ENCODE measurements at places on chromosomes 12 and 14.
A peak's percentile ranks its signal among the peaks of the same experiment; 100 is the strongest.

DNA sequence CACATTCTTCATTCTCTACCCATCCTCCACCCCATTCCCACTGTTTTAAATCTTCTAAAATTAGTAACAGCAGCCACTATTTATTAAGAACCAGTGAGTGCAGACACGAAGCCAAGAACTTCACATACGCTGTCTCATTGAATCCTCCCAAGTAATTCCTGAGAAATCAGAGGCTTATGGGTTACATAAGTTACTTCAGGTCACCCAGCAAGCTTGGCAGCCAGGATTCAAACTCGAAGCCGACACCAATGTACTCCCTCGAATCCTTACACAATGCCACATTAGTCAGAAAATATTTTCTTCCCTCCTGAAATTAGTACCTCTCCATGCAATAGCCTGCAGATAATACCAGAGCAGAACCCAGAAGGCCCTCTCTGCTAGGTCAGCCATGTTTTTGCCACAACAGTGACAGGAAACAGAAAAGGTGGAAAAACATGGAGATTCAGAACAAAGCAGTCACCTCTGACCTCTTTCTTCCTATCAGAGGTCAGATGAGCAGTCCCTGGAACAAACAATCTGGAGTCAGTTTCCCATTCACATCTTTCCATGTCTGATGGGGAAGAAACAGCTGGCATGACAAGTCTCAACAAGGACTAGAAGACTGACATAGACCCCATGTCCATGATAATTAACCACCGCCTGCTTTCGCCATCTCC, 16.4 kb downstream of the NID2 start:
- DNase-seq: no peak

- no peak for DNase-seq
Observed at GRCh38 chr14:94615254-94615653, 3.1 kb downstream of the SERPINA3 start.

GRCh38 chr14:73311708-73312030, 74.4 kb downstream of the PAPLN start:
- DNase-seq: no peak

- no peak for DNase-seq
Observed at GRCh38 chr12:107091989-107092641, 1.2 kb downstream of the CRY1 start.

DNA sequence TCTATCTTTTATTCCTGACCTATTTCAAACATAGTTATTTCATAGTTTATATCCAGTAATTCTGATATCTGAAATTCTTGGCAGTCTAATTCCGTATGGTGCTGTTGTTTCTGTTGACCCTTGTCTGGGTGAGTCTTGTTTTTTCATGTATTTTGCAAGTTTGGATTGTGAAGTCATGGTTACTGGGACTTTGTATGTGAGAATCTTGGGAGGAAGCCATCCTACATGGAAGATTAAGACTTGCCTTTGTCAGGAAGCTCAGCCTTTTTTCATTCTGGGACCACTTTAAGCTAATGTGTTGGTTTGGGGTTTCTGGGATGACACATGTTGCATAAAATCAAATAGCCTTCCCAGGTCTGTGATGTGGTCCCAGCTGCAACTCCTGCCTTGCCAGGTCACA, 191.6 kb upstream of the E2F7 start:
- DNase-seq: no peak

DNA sequence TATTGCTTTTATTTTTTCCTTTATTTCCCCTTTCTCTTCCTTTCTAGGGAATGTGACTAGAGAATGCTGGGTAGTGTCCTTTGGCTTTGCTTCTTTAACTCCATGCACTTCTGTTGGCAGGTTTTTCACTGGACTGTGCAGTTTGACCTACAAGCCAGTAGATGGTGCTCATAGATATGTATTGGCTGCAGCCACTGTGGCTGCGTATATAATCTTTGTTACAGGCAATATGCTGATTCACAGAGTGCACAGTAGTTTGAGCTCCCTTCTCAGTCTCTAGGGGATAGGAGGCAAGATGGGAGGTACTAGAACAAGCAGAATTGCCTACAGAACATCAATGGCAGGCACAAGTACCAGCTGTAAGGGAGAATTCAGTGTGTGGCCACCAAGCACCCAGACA, 503.5 kb downstream of the LRFN5 start:
- no peak for DNase-seq

- no peak for DNase-seq
Observed at GRCh38 chr12:29710104-29710503, 73.6 kb downstream of the TMTC1 start.

DNA sequence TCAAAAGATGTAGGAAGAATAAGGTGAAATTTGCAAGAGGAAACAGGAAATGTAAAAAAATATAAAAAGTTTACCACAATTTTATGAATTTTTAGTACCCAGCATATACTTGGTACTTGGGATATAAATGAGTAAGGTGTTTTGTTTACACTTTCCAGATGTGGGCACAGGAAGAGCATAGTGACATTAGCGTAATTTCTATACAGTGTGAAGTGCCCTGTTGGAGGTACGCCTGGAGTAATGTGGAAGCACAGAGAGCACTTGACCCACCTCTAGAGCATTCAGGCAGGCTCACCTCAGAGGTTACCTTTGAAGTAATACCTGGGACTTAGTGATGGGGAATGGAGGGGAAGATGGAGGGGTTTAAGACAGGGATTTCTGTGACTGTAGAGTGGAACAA, 89.5 kb downstream of the AEBP2 start:
- no peak for DNase-seq

DNA sequence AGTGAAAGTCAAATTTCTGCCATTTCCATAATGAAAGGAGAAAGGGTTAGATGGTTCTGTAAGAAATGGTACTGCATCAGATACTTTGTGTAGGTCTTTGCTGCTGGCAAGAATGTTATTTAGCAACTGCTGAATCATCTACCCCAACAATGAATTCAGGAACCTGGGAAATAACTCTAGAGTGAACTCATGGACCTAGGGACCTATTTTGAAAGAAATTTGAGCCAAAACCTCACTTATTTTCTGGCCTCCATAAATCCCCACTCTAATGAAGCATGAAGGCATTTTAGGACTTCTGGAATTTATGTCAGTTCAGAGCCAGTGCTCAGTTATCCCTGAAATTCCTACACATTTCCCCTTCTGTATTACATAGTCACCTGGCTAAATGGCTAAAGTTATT, 50.9 kb upstream of the CPNE8 start:
- DNase-seq: no peak

DNA sequence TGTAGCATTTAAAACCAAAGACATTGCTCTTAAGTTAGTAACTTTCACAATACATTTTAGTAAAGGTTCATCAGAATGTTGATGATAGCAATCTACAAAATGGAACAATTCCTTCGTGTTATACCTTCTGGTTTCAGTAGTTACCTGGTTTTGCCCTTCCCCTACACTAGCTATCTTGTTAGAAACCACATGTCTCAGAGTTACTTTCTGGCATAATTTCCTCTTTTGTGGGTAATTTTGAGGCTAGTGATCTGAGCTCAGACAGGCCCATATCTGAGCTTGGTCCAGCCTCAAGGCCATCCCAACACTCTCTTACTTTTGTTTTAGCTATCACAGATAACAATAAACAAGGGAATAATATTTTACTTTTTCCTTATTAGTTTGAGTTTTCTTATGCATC, 196.9 kb downstream of the KITLG start:
- no peak for DNase-seq

DNA sequence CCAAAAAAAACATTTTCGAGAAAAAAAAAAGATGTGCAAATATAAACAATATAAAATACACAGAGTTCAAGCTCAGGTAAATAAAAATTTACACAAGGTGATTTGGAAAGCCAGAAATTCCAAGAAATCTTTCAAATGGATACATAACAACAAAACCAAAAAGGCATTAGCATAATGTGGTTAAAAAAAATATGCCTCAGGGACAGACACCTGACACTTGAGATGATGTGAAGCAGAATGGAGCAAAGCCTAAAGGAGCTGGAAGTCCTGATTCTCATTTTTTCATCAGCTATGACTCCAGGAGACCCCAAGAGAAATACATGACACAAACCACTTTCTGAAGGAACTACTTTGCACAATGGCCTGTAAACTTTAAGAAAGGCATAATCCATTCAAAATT, 98.6 kb downstream of the PPP2R5E start:
- no peak for DNase-seq

- DNase-seq: peak; percentile 3
Observed at GRCh38 chr12:15227004-15227679, 5.9 kb upstream of the RERG start.

GRCh38 chr14:94542111-94542810, 19.0 kb upstream of the SERPINA4 start:
- no peak for DNase-seq

- DNase-seq: no peak
Observed at GRCh38 chr12:130589540-130590317, 126.4 kb downstream of the RIMBP2 start.

GRCh38 chr12:19462406-19462805, 23.1 kb downstream of the AEBP2 start:
- no peak for DNase-seq

DNA sequence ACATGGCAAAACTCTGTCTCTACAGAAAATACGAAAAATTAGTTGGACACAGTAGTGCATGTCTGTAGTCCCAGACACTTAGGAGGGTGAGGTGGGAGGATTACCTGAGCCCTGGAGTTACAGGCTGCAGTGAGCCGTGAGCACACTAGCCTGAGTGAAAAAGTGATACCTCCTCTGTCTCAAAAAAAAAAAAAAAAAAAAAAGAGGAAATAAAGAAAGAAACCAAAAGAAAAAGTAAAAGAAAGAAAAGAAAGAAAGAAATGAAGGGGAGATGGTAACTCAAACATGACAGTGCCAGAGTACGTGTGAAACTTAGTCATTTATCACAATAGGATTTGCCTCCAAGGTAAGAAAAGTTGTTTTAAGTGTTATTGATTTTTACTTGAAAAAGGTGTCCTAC, 407.0 kb upstream of the MGAT4C start:
- DNase-seq: no peak

GRCh38 chr12:3222979-3223378, 145.8 kb downstream of the TSPAN9 start:
- no peak for DNase-seq

- DNase-seq: no peak
Observed at GRCh38 chr14:58849601-58850000, 211.8 kb downstream of the DACT1 start.

- DNase-seq: no peak
Observed at GRCh38 chr12:66085998-66086397, 44.6 kb downstream of the LLPH start.

- DNase-seq: no peak
Observed at GRCh38 chr14:33377596-33378390, 439.1 kb downstream of the NPAS3 start.

- DNase-seq: no peak
Observed at GRCh38 chr12:32418903-32419519, 19.7 kb downstream of the FGD4 start.

- no peak for DNase-seq
Observed at GRCh38 chr14:101985957-101986356, 21.6 kb downstream of the DYNC1H1 start.

DNA sequence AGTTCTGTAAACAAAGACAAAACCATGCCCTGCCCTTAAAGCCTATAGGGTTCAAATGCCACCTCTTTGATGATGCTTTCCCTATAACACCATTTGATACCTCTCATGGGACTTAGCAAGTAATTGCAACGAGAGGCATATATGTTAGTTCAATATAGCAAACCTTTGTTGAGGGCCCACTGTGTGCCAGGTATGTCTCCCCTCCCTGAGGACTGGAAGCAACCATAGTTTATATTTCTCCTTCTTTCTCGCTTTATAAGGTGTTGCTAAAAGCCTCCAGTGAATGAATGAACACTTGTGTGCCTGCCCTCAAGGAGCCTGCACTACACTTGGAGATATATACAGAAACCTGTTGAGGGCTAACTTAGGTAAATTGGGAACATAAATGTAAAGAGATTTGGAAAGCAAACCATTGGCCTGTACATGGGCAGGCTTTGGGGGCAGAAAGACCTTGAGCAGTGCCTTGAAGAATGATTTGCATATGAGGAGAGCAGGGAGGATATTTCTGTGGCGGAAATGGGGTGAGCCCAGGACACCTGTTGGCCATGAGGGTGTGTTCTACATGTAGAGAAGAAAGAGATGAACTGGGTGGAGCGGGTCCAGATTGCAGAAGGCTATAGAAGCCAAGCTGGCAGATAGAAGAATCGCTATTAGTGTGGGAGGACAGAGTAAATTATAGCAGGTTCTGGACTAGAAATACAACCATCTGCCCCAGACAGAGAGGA, 1.8 kb upstream of the CKAP4 start:
- DNase-seq: no peak

- DNase-seq: no peak
Observed at GRCh38 chr12:57049119-57049446, 846 bp downstream of the MYO1A start.

- no peak for DNase-seq
Observed at GRCh38 chr12:67506739-67507138, 141.8 kb upstream of the DYRK2 start.

DNA sequence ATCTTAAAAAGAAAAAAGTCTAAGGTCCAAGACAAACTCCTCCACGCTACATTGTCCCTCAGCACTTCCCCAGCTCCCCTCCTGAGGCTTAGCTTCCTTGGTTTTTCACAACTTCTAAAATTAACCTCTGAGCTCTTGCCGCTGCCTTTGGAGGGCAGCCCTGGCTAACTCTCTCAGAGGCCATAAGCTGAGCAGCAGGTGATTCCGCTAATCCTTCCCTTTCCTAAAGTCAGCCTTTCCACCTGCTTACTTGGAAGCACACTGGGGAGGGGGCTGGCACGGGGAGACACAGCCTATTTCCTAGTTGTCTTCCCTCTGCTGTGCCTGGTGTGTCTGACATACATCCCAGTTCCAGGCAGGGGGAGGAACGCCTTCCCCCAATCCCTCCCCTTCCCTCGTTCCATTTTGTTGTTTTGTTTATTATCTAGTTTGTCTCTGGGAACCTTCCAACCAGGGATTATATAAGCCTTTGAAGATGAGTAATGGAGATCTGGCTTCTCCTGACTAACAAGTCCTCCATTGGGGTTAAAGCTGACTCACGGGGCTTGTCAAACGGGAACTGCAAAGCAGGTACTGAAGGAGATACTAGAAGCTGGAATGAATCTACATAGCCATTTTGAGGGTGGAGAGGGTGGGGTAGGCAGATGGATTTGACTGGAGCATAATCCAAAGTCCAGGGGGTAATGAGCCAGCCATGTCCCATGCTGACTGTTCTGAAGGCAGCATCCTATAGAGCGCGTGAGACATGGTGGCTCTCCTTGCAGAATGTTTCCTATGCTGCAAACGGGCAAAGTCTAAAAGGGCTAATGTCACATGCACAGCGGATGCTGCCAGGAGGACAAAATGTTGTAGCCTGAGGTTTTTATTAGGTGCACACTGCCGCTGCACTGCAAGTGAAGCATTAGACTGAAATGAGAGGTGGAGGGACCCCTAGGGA, 230.8 kb downstream of the FOXN3 start:
- DNase-seq: no peak

DNA sequence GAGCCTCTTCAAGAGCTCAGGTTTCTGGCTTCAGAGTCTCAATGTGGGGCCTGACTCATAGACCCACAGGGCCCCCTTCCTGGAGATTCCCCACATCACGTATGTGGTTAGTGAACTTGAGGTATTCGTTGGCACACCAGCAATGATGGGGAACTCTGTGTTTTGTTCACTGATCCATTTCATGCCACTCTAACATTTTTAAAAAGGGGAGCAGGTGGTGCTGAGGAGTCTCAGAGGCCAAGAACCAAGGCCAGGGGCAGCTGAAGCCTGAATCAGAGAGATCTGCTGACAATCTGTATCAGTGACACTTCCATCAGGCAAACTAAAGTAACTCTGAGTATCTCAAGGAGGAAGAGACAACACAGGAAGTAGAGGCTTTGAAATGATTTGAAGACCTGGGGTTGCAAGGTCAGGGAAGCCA, 323.4 kb downstream of the VRK1 start:
- DNase-seq: peak; percentile 58

Data from activated naive CD8-positive, alpha-beta T cell treated with anti-CD3 and anti-CD28 coated beads for 36 hours (primary cell).